ENCODE measurements at places on chromosomes 16 and 17. TPM values are rescaled to one million over a fixed set of nuclear protein-coding genes. Genes with fewer than 3 reads are reported as not detected.

GRCh38 chr17:7355053-7355452 is at the start of gene TMEM95:
Gene TMEM95, plus strand, starts transcription at chr17:7355156. Its CDS starts 49 bp downstream, at chr17:7355205.
- peak; percentile 79 for DNase-seq

DNA sequence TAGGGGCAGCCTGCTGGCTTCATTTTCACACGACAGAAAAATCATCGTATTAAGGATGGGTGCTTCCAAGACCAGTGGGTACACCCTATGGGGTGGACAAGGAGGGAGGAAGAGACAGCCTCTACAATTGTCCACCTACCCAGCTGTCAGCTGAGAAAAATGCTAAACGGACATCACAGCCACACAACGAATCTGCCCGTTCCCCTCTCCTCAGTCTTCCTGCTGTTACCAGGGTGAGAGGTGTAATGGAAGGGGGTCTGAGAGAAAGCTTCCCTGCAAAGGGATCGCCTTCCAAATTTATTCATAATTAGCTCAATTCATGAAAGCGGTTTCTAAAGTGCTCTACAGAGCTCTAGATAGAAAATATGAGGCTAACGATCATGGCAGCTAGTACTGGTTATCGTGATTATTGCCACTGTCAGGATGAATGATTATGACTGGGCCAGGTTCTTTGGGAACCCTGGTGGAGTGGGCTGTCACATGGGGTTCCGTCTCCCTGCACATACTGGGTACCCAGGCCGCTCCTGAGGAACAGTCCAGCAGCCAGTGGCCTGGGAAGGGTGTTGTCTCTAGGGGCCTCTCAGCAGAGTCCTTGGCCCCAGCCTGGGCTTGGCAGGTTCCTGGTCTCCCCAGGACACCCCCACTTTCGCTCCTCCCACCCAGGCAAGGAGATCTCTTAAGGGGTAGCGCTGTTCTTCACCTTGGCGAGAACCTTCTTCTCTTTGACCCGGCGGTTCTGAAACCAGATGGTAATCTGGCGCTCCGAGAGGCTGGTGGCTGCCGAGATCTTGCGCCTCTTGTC is 2.2 kb downstream of the HOXB13 start:
- no peak for DNase-seq

The EVI2A gene
- 3.0 TPM for total RNA-seq

DNA sequence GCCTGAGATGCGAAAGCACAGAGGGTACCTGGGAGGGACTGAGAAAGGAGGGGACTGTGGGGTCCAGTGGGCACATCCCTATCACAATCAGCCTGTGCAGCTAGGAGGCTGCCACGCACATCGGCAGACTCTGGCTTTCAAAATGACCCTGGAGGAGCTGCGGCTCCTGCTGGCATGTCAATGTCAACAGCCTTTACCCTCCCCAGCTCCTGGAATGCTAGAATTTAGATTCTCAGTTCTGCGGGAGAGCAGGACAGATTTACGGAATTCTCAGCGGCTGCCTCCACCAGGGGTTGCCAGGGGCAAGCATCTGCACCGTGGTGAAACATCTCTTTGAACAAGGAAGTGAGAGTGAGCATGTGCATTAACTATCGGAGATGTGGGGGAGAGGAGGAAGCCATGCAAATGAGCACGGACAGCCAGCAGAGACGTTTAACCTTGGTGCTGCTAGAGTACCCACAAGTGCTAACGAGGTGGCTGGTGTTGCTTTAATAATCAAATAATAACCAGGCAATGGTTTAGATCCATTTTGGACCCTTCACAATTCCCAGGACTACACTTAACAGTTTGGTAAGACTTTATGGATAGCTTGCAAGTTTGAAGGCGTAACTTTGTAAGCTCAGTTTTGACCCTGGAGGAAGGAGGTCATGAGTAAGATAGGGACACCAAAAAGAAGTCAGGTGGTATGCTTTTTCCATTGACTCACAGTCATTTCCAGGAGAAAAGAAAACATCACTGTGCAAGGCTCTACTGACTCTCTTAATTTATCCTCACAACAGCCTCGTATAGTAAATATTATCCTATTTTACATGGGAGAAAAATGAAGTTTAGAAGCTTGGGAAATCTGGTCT is 54.1 kb downstream of the XYLT1 start:
- DNase-seq: peak; percentile 68

The PRRT2 gene
- 3.2 TPM for total RNA-seq

GRCh38 chr16:10827691-10828341 is 9.2 kb upstream of the TVP23A start:
- peak; percentile 91 for DNase-seq

DNA sequence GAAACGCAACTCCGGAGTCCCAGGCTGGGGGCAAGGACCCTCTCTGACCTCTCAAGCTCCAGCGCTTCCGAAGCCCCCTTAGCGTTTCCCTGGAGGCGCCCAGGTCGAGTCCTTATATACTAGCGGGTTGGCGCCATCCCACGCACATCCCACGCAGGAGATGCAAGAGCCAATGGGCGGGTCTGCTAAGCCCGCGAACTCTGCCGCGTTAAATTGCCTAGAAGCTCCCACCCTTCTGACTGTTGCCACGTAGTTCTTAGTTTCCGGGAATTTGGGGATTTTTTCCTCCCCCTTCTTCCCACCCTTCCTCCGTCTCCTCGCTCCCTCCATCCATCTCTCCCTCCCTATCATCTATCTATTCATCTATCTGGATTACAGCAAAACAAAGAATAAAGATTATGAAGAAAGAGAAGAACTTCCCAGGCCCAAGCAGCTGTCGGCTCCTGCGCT is at the start of gene SLFN11:
Gene SLFN11, minus strand, starts transcription at position 88 of the 450 bp plus-strand sequence. CDS start 9,814 bp downstream, outside the sequence.
- DNase-seq: peak; percentile 92

DNA sequence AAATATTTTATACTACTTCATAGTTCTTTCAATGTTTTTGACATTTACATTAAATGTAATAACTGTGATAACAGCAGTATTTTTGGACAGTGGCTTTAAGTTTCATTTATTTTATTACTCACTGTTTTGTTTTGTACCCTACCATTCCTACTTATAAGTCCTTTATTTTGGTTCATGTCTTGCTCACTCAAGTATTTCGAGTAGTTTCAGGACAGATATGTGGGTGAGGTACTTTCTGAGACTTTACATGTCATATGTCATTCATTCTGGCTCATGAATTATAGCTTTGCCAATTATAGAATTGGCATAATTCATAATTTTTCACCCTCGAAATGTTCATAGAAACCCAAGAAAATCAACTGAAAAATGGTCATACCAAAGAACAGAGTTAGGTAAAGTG is 44.4 kb downstream of the PIK3R5 start:
- DNase-seq: no peak

The BCAR1 gene
- total RNA-seq: 76.7 TPM

- peak; percentile 67 for DNase-seq
Measured at GRCh38 chr16:2512735-2513404, 882 bp upstream of the ATP6V0C start.

The CACNA1H gene
- 6.0 TPM for total RNA-seq

The OTOA gene
- total RNA-seq: not detected

GRCh38 chr17:48555258-48556228 is 10.6 kb upstream of the HOXB2 start:
- DNase-seq: no peak

The CBX4 gene
- 23.7 TPM for total RNA-seq

The KCNH4 gene
- 0.24 TPM for total RNA-seq

The SCN4A gene
- total RNA-seq: 0.32 TPM

- no peak for DNase-seq
Measured at GRCh38 chr16:2455081-2455845, 4.6 kb upstream of the TEDC2 start.

The CYGB gene
- total RNA-seq: 38.2 TPM

The ITGA2B gene
- 0.78 TPM for total RNA-seq

DNA sequence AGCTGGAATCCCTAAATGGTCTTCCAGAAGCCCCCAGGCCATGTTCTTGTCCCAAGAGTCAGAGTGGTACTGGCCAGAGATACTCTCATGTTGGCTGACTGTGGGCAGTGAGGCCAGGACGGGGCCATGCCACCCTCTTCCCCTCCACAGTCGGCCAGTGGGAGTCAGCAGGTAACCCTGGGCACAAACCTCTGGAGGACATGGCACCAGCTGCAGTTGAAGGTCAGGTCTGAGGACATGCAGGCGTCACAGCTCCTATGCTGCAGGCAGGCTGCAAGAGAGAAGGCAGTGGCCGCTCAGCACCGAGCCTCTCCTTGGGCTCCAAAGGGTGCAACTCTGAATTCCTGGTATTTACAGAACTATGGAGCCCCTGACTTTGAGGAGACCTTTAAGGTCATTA is 68.2 kb downstream of the PLXDC1 start:
- no peak for DNase-seq

- no peak for DNase-seq
Measured at GRCh38 chr16:56510544-56510943, 9.3 kb downstream of the BBS2 start.

The CUEDC1 gene
- total RNA-seq: 49.1 TPM

- DNase-seq: no peak
Measured at GRCh38 chr17:46273541-46274236, 21.2 kb upstream of the LRRC37A start.

DNA sequence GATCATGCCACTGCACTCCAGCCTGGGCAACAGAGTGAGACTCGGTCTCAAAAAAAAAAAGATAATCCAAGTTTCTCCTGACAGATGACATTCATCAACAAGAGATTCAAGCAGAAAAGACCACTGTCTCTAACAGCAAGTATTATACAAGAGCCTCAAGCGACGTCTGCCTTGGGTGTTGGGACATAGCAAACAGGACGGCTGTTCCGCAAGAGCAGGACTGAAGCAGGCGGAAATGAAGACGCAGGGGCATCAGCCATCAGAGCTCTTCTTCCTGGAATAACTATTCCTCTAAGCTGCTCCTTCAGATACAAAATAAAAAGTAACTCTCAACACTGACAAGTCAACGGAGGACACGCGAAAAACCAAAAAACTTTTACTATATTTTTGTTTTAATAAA is 54.0 kb downstream of the ANKRD11 start:
- no peak for DNase-seq

GRCh38 chr16:84919708-84920107 is 91.6 kb downstream of the ZDHHC7 start:
- peak; percentile 30 for DNase-seq

DNA sequence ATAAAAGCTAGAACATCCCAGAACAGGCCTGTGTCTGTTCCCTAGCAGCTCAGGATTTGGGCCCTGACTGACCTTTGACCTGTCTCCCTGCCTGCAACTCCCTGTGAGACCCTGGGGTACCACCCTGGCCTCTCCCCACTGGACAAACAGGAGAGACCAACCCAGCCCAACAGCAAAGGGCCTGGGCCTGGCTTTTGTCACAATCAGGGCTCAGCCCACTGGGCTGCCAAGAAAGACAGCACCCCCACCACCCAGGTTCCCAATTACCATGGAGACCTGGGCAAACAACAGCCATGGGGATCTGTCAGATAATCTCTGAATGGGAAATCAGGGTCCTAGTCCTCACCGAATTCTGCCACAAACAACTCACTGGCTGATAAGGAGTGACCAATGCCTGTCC is 11.1 kb downstream of the PLLP start:
- no peak for DNase-seq

DNA sequence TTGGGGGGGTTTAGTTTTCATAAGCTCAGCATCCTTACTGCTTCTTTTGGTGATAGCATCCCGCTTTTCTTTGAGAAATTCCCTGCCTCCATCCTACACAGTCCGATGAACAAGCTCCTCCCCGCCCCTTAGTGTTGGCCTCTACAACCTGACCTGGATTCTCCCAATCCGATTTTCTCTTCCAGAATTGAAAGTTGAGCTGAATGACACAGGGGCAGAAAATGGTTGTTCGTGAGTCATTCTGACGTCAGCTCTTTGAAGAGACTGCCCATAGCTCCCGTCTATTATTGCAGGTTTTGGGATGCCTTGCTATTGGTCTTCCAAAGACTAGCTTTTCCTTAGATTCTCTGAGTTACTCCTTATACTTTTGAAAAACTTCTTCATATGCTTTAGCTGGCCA is 279.7 kb downstream of the SLC39A11 start:
- no peak for DNase-seq

Data from Right ventricle myocardium inferior (tissue), 1 donor.